ENCODE measurements at places on chromosomes 5 and 9.
A peak's percentile ranks its signal among the peaks of the same experiment; 100 is the strongest.

- DNase-seq: no peak
These were observed 25.2 kb upstream of the FOCAD start for GRCh38 chr9:20658677-20659473.

- no peak for DNase-seq
These were observed 55.8 kb upstream of the TMC1 start for GRCh38 chr9:72465593-72465984.

DNA sequence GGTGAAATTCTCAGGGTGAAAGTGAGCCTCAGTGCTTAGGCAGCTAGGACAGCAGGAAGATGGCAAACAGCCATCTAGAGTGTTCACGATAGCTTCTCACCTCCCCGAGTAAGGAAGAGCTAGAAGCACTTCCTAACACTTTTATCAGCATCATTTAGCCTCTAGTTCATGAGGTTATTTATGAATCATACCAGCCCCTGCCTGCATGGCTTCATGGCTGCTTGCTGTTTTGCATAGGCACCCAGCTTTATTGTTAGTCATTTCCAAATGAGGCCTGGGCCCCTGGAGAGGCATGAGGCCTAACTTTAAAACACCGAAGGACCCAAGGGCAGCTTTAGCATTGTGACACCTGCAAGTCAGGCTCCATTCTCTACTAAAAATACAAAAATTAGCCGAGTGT lies 134.9 kb upstream of the PANK3 start:
- no peak for DNase-seq

- DNase-seq: no peak
These were observed 2.2 kb downstream of the COL23A1 start for GRCh38 chr5:178587763-178588611.

GRCh38 chr5:130427222-130427955 lies 523.1 kb downstream of the CHSY3 start:
- no peak for DNase-seq

DNA sequence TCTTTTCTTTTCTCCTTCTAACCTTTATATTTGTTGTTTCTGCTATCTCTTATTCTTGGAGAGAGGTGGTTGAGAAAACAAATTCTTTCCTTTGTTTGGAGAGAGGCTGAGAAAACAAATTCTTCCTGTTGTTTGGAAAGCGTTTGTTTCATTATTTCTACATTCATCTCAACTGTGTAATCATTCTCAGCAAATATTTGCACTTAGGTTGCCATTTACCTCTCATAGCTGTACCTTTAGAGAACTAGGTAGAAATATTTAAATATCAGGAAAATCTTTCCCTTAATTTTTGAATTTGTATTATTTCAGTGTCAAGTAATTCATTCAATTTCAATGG lies 1824.4 kb upstream of the CDH9 start:
- DNase-seq: no peak

DNA sequence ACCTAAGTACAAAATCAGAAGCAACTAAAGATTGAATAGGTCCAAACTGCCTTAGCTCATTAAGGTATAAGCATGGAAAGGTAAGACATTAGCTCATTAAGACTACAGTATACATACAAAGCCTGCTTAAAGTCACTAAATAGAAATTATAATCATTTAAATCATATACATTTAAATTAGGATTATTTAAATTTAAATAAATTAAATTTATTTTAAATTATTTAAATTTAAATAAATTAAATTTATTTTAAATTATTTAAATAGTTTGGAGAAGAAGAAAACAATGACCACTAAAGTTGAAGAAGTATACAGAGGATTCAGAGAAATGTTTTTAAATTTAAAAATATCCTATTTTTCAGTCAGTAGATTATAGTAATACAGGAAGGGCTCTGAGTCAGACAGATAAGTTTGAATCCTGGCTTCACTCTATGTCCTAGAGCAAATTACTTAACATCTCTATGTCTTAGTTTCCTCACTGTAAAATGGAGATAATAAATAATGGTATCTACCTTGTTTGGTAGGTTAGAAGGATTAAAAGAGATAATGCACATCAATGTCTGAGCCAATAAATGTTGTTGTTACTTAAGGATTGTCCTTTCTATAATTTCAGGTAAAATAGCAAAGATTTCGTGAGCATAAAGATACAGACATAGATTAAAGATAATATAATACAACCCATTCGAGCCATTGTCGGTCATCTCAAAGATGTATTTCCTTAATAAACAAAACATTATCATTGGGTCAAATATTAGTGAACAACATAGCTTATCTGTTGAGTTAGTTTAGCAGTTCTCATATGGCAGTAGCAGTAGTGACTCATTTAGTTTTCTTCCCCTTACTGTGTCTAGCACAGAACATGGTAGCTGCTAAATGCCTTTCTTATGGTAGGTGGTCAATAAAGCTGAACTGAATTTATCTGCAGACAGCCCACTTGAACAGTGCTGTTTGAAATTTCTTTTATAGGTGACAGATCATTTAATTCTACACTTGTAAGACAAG lies 100.6 kb downstream of the KIAA0825 start:
- DNase-seq: no peak

- DNase-seq: no peak
These were observed 326.1 kb downstream of the PLK2 start for GRCh38 chr5:58133631-58134296.

DNA sequence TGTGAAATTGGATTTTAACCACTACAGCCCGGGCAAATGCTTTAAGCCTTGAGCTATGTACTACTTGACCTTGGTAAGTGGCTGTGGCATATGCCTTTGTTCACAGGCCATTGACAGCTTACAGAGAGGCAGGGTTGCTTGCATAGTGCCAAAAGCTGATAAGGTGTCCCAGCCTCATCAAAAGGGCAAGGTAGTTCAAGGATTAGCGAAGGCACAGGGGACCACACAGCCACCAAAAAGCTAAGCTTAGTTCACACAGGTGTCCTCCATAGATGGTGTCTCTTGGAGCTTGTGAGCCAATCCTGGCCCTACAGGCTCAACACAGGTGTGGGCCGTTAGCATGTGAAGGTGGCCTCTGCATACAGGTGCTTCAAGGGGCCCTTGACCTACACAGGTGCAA lies 86.8 kb downstream of the ZNF622 start:
- no peak for DNase-seq

DNA sequence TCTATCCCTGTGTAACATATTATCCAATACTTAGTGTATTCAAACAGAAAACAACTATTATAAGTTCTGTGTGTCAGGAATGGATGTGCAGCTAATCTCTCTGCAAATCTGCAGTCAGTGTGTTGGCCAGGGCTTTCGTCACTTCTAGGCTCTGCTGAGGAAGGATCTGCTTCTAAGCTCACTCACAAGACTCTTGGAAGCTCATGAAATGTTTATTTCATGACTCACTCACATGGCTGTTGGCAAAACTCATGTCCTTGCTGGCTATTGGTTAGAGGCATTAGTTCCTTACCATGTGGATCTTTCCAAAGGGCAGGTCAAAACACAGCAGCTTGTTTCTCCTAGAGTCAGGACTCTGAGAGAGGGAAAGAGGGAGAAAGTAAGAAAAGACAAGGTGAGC lies 367.4 kb upstream of the SMARCA2 start:
- DNase-seq: no peak

GRCh38 chr5:151595411-151595826 lies 4.3 kb upstream of the FAT2 start:
- no peak for DNase-seq

DNA sequence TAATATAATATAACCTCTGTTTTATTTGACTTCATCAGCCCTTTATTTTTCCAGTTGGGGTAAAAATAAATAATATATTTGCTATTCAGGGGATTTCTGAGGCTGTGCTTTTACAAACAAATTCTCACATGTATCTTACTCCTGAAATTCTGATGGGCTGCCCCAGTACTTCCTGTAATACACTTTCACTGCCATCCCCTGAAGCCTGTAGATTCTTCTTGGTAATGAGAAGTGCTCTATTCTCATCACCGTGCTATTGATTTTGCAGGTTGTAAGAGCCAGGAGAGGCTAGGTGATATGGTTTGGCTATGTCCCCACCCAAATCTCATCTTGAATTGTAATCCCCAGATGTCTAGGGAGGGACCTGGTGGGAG lies 91.9 kb upstream of the CEP78 start:
- no peak for DNase-seq

GRCh38 chr9:14304259-14304658 lies 9.7 kb downstream of the NFIB start:
- DNase-seq: no peak

GRCh38 chr5:103435136-103435889 lies 127.3 kb downstream of the NUDT12 start:
- no peak for DNase-seq

- DNase-seq: no peak
These were observed 47.5 kb downstream of the RAPGEF6 start for GRCh38 chr5:131587541-131587940.

- DNase-seq: peak; percentile 7
These were observed 1.9 kb upstream of the RIC1 start for GRCh38 chr9:5626727-5627634.

DNA sequence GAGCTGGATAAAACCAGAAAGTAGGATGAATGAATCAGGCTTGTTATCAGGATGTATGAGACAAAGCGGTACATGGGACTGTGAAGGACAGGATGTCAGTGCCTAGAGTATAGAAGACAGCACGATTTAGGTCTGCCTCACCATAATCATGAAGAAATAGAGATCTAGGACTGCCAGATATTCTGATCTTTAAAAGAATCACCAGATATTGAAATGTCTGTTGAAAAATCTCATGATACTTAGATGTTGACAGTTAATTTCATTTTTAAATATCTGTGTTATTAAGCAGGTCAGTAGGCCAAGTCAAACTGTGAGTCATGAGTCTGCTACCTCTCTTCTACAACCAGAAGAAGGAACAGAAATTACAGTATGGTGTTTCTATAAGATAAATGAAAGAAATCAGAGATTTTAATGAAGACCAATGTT lies 65.0 kb downstream of the ST8SIA4 start:
- no peak for DNase-seq

- no peak for DNase-seq
These were observed 37.5 kb downstream of the NDUFS4 start for GRCh38 chr5:53597894-53598293.
